ENCODE measurements at places on chromosomes 3 and 15.

DNA sequence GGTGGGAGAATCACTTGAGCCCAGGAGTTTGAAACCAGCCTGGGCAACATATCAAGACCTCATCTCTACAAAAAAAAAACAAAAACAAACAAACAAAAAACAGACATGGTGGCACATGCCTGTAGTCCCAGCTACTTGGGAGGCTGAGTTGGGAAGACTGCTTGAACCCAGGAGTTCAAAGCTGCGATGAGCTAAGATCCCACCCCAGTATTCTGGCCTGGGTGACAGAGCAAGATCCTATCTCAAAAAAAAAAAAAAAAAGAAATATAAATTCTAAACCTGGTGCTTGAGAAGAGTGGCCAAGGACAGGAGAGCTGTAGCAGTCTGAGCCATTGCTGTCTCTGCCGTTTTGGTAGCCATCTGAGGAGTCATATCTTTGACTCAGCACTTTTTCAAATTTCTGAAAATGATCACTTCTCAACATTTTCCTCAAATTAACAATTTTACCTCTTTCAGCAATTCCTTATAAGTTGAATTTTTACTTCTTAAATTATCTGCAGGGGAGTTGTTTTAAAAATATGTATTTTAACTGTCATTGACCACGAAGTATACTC, 3.6 kb upstream of the DENND4A start:
- no peak for DNase-seq

DNA sequence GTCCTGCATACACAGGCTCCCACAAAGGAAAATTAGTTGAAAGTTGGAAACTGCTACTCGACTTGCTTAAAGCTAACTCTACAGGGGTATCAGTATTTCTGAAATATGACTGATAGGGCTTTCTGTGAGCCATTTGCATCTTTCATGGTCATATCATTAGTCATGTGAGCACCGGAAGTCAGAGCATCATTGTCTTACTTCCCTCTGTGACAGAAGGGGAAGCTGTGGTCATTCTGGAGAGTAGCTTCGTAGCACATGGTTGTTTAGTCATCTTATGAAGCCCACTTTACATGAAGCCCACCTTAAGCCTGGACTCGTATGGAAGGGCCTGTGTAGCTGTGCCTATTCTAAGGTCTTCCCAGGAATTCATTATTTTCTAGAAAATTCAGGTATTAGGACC, 69.0 kb downstream of the COL6A5 start:
- DNase-seq, result no peak

DNA sequence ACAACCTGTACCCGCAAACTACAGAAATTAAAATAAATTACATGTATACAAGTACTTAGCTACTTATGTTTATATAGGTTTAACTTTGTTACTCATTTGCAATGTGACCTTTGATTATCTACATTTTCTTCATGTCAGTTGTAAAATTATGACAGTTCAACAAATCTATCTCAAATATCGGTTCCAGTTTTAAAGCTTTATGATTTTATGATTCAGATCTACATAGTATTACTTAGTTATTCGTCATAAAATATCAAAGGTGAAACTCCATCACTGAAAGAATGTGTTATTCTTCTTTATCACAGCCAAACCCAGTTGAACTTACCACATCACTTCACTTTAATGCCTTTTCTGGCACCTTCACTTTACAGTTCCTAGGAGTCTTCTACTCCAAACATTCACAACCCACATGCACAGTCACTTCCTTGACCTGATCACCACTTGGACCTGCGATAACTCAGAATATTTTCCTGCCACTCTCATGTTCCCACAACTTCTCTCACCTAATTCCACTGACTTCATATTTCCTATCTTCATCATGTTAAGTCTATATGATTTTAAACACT, 47.2 kb downstream of the SLITRK3 start:
- no peak for DNase-seq

- DNase-seq, result no peak
Observed at GRCh38 chr3:98612587-98612986, 19.2 kb upstream of the CPOX start.

GRCh38 chr15:73246439-73246838, 122.3 kb downstream of the HCN4 start:
- no peak for DNase-seq

DNA sequence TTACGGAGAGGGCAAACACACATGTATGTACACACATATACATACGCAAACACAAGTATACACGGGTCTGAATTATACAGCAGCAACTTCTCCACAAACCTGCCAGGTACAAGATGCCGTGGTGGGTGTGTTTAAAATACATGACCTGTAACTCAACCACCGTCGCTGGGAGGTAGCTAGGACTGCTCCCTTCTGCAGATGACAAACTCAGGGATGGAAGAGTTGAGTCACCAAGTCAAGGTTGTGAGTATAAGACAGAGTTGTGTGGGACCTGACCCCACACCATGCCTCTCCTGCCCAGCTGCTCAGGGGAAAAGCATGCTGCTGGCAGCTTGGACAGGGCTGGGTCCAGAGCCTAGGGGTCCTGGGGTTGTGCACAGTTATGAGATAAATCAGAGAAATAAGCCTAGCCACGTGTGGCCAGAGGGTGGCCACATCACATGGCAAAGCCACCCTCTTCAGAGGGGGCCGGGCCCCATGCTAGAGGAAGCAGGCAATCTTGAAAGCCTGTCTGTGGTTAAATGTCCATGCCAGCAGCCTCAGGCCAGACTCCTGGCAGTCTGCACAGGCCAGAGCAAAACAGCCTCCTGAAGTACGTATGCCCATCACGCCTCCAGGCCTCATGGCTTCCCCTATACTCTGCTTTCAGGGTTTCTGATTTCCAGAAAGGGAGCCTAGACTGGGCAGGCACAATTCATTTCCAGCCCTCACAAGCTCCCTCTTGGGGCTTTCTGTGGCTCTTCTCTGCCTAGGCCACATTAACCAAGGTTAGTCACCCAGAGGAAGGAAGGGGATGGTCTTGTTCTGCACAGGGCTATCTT, 107.7 kb upstream of the RPL32 start:
- DNase-seq, result no peak

- DNase-seq, result no peak
Observed at GRCh38 chr3:172601066-172601832, 78.0 kb upstream of the TNFSF10 start.

DNA sequence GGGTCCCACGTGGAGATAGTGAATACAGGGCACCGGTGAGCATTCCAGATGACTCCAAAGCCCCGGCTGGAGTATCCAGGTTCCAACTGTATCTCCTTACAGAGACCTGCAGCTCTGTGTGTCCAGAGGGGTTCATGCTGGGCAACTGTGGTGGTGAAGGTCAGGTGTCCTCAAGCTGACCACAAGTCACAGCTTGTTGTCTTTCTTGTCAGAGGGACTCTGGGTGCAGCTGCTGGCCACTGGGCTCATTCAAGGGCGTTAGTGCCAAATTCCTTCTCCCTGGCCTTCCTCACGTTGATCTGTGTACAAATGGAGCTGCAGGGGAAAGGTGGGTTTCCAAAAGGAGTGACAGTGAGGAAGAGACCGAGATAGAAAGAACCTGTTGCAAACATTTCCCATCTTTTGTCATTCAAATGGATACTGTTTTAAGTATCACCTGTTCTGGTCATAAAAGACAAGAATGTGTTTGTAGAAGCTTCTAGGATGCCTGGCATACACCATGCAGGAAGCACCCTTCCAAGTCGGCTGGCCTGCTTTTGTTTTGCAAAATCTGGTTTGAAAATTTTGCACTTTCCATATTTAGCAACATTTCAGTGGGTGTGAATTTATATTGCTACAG, 52.5 kb downstream of the CEMIP start:
- DNase-seq, result no peak

DNA sequence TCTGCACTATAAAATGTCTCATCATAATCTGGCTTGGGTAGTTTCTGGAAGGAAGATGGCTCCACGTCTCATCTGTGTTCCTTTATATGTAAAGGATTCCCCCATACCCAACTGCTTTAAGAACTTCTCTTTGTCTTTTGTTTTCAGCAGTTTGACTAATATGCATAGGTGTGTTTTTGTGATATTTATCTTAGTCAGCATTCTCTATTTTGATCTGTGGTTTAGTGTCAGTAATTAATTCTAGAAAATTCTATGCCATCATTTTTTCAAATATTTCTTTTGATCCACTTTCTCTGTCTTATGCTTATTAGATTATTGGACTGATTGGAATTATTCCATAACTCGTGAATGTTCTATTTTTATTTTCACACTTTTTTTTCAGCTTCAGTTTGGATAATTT, 286.3 kb upstream of the THRB start:
- DNase-seq, result no peak

DNA sequence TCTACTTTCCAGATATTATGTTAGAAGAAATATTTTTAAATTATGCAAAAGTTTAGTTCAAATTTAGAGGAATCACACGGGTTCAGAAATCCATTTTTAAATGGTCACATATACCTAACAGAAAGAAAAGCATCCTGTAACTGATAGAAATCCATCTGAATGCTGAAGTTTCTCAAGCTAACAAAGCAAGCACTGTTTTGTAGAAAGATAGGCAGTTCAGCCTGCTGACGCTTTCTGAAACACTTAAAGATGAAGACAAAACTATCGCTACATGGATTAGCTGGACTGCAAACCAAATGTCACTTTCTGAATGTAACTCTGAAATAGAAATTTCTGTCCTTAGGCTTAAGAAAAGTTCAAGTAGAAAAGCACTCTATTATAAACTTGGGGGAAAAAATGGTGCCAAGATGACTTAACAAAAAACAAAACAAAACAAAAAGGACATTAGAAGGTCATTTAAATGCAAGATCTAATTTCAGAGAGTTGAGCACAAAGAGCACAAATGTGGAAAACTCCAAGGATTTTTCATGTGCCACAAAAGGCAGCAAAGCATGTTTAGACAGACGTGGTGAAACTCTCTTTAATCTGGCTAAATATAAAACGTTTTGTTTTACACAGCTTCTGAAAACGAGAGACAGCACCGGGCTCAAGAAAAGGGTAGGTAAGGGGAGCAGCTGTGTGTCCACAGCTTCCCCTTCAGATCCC, 1.2 kb downstream of the PLOD2 start:
- DNase-seq, result no peak

Measured in cerebellar cortex (tissue), 1 donor.